ENCODE measurements at places on chromosomes 7 and 10.

GRCh38 chr10:27344568-27345454 is 104.2 kb upstream of the ACBD5 start:
- DNase-seq = no peak

- no peak for DNase-seq
Observed at GRCh38 chr7:35728412-35729060, 33.6 kb upstream of the HERPUD2 start.

- no peak for DNase-seq
Observed at GRCh38 chr7:106870983-106871410, 5.9 kb downstream of the PIK3CG start.

DNA sequence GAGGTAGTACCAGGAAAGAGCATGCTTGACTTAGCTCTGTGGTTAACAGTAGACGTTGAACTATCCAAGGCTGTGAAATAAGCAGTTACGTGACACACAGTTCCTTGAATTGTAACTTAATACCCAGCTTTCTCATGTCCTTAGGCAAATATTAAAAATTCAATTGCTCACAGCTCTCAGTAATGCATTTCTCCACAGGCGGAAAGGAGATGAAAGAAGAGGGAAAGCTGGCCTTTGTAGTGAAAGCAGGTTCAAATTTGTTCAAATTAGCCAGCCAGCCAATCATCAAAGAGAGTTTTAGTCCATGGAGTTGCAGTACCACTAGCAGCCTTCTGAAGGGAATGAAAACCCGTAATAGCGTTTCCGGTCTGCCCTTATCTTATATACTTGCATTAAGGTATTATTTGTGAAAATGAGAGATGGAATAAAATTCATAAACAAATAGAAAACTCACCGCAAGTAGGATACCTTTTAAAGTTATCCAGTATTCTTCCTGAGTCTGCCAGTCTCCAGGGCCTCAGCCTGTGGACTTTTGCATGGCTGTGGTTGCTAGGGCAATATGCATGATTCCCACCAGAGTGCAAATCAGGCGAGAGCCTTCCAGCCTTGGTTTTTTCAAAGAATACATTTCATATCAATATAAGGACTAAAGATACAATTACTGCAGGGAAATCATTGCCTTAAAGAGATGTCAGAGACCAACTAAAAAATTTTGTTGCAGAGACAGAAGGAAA is 795.5 kb downstream of the TNS3 start:
- no peak for DNase-seq

DNA sequence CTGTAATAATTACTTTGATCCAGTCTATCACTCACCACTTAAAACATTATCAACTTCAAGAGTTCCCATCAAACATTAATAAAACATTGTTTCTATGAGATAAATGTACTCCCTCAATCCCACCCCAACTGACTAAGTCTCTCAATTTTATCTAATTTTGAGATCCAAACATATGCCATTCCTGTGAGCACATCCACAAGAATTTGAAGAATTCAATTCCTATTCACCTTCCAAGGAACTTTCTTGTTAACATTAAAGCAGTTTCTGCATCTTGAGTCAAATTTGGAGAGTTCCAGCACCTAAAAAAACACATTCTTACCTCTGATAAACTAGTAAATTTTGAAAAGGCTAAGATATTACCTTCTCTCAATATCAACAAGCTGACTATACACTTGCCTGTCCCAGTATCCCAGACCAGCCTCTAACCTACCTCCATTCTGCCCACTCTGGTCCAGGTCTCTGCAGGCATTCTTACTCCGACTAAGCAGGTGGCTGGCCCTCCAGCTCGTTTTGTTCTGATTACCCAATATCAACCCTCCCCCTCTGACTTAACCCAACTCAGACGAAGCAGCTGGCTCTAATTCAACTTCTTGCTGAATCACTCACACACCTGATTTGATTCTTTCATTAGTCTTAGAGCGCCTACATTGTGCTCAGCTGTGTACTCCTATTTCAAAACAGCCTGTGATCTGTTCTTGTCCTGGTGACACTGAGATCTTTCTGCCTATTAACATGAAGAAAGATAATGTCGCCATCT is 275.2 kb downstream of the IPMK start:
- DNase-seq = no peak

DNA sequence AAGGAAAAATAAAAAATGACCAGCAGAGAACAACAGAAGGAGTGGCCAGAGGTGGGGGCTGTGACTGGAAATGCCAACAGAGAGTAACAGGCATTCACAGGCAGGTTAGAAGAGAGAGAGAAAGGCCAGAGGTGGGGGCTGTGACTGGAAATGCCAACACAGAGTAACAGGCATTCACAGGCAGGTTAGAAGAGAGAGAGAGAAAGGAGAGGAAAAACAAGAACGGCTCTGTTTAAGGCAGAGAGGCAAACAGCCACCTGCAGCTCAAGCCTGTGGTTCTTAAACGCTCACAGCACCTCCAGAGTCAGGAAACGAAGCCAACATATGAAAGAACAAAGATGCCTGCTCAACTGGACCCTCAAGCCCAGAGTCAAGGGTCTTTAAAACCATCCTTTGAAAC is 39.5 kb upstream of the DGKI start:
- DNase-seq = no peak

DNA sequence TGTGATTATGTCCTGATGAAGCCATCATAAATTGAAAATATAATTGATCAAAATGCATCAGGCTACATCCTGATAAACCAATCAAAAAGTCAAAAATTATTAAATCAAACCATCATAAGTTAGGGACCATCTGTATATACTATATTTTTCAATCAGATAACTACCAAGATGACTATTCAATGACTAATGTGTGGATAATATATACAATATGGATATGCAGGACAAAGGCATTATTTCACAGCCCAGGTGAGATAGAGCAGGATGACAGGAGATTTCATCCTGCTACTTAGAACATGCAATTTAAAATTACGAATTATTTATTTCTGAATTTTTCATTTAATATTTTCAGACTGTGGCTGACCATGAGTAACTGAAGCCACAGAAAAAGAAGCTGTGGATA is 137.3 kb upstream of the GNAI1 start:
- DNase-seq = no peak

- DNase-seq = no peak
Observed at GRCh38 chr10:44281089-44281613, 103.7 kb downstream of the CXCL12 start.

DNA sequence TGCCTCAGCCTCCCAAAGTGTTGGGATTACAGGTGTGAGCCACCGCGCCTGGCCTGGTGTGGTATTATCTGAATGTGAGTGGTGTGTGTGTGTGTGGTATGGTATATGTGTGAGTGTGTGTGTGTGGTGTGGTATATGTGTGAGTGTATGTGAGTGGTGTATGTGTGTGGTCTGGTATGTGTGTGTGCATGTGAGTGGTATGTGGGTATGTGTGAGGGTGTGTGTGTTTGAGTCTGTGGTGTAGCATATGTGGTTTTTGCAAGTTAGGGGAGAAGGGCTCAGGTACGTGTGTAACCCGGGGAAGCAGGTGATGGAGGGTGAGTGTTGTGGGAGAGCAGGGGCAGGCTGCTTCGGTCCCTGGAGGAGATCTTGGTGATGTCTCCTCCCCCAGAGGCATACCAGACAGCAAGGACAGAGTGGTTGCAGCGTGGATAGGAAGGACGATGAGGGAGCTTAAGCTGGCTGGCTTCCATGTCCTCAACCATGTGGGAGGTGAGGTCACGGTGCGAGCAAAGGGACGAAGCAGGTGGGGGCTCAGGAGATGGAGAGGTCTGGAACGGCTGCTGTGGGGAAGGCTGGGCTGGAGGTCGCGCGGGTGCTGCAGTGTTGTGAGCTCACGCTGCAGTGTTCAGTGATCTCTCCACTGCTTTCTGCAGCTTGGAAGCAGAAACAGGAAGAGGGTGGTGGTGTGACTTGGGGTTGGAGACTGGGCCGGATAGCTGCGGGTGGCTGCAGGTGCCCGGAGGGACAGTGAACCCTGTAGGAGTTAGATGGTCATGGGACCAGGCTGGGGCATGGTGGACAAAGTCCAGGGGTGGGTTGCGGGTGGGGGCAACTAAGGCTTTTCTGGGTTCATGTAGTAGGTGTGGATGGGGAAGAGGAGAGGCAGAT is 5.0 kb downstream of the ZYX start:
- peak; percentile 55 for DNase-seq

DNA sequence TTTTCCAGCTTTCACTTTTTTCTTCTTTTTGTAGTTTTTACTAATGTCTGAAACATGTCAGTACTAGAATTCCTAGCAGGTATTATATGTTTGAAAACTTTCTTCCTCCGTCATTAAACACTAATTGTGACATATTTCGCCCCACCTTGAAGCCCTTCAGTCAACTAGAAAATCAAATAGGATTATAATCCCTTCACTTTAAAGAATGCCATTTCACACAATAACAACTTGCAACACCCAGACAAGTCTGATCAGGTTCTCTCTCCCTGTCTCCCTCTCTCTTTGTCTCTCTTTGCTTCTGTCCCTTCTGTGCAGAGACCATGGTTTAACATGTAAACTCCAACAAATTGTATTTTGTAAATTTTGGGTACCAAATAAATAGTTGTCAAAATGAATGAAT is 373.5 kb downstream of the SEMA3D start:
- DNase-seq = no peak

DNA sequence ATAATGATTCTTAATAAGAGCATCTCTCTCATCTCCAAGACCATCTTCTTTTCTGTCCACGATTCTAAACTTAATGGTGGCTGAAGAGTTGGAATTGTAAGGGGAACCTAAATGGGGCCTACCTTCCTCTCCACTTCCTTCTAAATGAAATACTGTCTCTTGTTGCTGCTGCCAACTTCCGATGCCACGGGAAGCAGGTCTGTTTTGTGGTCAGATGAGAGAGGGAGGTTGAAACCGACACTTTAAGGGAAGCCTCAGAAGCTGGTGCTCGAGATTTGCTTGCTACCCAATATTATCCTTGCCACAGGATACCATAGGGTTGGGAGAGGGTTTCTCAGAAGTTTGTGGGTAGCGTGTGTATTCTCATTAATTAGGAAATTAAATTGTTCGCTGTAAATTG is 464.1 kb downstream of the SUGCT start:
- DNase-seq = no peak

DNA sequence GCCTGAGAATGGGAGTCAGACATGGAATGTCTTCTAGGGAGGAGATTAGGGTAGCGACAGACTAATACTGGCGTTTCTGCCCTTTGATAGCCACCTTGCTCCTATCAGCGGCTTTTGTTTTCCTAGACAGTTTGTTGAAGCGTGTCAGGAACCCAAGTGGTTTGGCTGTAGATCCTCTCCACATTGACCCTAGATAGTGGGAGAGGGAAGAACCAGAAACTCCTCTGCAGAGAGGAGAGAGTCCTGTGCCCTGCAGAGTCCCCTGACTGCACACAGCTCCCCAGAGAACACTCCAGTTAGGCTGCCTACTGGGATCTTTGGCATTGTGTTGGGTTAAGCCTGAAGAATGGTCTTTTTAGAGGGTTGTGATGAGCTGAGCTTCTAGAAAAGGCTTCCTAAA is 2.4 kb downstream of the MEPCE start:
- DNase-seq = no peak

GRCh38 chr7:106287786-106288185 is 3.0 kb upstream of the NAMPT start:
- no peak for DNase-seq

- no peak for DNase-seq
Observed at GRCh38 chr7:6637544-6638229, 569 bp downstream of the ZNF316 start.

- DNase-seq = no peak
Observed at GRCh38 chr7:80707318-80707717, 68.9 kb downstream of the CD36 start.

DNA sequence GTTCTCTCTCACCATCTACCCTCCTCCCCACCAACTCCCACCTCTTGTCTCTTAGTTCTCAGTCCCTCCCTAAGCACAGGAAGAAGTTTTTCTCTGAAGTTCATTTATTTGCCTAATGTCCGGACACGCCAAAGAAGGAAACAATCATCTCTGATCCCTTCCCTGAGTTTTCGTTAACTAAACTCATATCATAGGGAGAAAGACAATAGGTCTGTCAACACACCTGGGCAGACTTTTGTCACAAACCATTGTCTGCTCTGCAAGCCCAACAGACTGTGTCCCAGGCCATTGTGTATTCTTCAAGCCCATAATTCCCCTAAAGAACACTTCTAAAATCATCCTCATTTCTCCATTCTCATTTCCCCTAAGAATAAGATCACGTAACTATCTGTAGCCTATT is 691.0 kb upstream of the MBL2 start:
- DNase-seq = no peak

DNA sequence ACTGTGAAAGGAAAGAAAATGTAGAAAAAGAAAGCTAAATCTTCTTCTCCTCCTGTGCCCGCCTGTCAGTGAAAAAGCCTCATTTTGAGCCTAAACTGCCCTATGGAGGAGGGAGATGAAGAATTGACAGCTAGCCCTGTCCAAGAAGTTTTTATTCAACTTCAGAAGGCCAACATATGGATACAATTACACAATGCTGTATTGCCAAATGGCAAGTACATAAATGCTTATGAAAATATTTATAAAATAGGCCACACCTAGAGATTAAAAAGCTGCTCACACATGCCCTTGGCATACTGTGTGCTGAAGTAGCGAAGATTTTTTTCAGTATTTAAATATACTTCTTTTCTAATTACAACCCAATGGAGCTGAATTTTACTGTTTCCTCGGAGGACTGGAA is 65.1 kb upstream of the NEBL start:
- no peak for DNase-seq

DNA sequence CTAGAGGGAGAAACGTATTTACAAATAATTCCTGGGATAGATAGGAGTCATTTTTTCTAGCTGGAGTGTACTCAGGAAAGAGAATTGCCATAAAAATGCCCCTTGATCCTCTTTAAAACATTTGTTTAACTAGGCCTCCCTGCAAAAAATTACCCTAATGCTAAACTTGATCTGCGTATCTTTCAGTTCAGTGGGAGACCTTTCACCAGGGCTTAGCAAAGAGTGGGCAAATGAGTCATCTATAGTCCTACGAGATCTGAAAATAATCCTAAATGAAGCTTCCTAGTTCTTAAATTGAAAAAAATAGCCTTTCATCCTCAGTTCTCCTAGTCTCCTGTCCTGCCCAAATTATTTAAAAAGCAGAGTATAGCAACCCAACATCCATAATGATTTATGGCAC is 198.6 kb upstream of the FRMD4A start:
- no peak for DNase-seq

DNA sequence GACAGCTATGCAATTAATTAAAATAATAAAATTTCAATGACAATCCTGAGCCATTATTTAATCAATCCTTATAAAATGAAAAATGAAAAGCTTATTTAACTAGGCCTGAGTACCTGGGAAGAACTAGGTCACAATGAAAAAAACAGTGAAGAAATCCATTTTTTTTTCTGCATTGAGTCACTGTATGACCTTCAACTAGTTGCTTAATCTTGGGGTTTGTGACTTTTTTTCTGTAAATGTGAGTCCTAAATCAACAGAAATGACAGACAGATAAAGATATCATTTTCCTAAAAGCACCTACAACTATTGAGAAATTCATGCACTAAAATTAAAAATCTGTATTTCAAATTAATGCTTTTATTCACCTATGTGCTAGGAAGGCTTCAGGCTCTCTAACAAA is 96.8 kb downstream of the TMEM26 start:
- DNase-seq = no peak

Data from dermis microvascular lymphatic vessel endothelial cell (primary cell).